RPMI8226 (cell line): ENCODE measurements at places on chromosomes 1 and 21.
A peak's percentile ranks its signal among the peaks of the same experiment; 100 is the strongest.

- peak; percentile 49 for DNase-seq
These were observed 207.1 kb downstream of the NUF2 start for GRCh38 chr1:163528710-163529348.

- DNase-seq = no peak
These were observed 33.5 kb upstream of the TARBP1 start for GRCh38 chr1:234512451-234512861.

GRCh38 chr1:220149742-220150141, 55.8 kb downstream of the IARS2 start:
- DNase-seq = no peak

GRCh38 chr1:192926736-192927135, 117.9 kb downstream of the RGS2 start:
- DNase-seq = no peak

GRCh38 chr1:220283625-220284024, 11.4 kb upstream of the RAB3GAP2 start:
- no peak for DNase-seq

DNA sequence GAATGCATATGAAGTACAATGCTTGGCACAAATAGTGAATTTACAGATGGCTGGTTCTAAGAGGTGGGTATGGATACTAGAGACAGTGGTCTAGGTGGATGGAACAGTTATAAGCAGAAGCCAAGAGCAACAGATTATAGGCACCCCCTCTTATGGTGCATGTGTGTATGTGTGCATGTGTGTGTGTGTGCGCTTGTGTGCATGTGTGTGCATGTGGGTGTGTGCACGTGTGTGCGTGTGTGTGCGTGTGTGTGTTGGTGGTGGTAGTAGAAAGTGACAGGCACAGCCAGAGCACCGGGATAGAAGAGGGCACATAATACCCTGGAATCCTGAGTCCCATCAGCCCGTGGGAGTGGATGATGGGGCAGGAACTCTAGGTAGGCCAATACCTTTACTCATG, 1.3 kb downstream of the NCMAP start:
- DNase-seq = no peak

GRCh38 chr1:206713070-206713469, 28.4 kb downstream of the MAPKAPK2 start:
- no peak for DNase-seq

DNA sequence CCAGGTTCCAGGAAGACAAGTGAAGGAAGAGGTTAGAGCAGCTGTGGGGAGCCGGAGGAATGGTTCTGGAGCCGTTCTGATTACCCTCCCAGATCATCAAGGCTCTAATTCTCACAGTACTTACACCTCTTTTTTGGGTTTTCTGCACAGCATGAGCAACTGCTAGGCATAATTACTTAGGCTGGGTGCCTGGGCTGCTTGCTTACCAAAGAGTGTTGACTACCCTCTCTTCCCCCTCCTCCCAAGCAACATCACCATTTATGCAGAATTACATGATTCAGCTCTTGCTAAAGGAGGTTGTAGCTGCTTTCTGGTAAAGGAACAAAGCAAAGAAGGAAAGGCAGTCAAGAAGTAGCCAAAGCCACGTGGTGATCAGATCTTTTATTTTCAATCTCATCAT, 397.2 kb downstream of the KCNH1 start:
- DNase-seq = no peak

DNA sequence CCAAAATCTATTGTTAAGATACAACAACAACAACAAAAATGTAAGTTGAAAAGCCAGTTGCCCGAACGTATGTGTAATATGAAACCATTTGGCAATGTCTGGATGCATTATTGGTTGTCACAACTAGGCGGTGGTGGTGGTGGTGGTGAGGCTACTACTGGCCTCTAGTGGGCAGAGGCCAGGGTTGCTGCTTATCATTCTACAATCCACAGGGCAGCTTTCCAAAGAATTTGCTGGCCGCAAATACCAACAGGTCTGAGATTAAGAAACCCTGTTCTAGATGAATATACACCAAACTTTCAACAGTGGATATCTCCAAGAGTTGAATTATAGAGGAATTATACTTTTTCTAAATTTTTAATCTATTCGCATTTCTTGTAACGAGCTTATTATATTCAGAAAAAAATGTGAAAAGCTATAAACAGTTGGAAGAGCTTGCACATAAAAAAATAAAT, 26.8 kb upstream of the ZNF697 start:
- no peak for DNase-seq

DNA sequence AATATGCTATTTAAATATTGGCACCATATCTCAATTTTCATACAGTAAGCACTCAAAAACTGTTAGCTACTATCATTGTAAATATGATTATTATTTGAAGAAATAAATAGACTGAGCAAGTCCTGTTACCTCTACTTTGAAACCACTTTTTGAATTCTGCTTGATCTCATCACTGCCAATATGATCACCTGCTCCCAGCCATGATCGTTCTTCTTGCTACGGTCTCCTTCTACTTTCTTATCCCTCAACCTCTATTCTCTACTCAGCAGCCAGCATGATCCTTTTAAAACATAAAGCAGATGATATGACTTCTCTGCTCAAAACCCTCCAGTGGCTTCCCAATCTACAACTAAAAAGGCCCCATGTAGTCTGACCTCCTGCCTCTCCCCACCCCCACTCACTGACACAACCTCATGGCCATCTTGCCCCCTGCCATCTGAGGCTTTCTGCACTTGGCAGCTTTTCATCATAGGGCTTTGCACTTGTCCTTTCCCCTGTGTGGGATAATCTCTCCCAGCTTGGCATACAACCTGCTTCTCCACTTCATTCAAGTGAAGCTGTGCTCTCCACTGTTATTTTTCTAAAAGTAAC, 27.2 kb downstream of the CD34 start:
- DNase-seq = no peak

GRCh38 chr1:175597969-175598765, 145.2 kb downstream of the TNR start:
- no peak for DNase-seq

DNA sequence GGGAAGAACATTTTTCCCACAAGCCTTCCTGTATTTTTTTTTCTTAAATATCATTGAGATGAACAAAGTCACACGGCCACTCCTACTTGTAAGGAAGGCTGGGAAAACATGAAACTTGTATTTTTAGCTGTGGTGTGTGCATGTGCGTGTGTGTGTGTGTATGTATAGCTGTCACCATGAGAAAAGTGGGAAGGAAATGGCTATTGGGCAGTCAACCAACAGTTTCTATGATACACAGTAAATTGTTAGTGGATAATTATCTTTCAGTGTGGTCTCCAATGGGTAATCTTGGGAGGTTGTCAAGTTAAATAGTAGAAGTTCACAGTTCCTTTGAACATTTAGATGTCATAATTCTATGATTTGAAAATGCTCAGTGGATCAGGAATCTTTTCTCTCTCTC, 132.7 kb upstream of the USP24 start:
- no peak for DNase-seq

- DNase-seq = no peak
These were observed 628.6 kb downstream of the KCNT2 start for GRCh38 chr1:195979646-195980045.

GRCh38 chr1:227260433-227260832, 57.9 kb downstream of the CDC42BPA start:
- DNase-seq = no peak

DNA sequence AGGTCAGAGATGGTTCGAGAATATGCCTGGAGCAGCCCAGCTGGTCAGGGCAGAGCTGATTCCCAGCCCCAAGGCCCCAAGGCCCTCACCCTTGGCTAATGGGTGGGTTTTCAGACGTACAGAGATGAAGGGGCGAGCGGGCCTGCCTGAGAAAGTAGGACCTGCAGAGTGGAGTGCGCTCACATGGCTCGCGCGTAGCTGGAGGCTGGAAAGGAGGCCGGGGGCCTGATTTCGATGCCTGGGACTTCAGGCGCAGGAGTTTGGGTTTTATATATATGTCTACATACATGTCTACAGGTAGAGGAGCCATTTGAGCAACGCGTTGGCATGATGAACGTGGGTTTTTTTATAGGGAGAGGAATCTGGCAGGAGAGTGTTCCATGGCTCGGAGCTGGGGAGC, 8.9 kb downstream of the COQ8A start:
- no peak for DNase-seq

DNA sequence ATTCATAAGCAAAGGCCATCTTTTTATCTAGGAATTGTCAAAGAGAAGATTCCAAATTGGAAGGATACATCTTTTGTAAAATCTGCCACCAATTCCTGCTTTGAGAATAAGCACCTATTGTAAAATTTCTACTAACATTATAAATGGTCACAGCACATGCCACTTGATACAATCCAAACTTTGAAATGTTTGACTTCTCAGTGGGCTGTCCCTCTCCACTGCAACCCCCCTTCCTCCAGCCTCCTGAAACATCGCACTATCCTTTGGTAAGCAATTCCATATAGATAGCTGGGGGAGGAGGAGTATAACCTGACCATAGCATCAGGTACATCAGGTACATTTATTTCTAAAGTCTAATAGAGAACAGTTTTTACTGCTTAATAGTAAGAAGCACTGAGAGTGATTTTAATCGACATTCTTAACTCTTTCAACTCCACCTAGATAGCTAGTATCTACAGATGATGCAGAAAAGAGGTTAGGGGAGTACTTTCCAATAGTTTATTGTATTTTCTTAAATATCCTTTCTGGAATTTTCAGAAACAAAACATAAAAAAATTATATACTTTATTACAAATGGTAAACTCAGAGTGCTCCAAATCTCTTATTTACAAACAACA, 2.9 kb downstream of the JUN start:
- DNase-seq = no peak

- no peak for DNase-seq
These were observed 48.7 kb upstream of the COL6A2 start for GRCh38 chr21:46048926-46049889.

- DNase-seq = peak; percentile 84
These were observed 13.7 kb upstream of the E2F2 start for GRCh38 chr1:23544444-23545389.

DNA sequence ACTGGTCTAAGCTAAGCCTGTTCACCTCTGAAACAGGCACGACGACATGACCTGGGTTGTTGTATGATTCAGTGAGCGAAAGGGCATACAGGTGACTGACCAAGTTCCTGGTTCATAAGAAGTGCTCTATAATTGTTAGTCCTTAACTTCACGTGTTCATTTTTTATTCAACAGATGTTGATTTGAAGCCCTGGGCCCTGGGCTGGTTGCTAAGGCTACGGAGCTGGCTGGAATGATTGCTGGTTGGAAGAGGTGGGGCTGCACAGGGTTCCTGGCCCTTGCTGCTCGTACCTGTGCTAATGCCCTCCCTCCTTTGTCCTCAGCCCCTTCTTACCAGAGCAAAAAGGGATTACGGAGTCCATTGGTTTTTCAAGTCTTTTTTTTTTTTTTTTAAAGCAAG, 111.3 kb upstream of the CSF3R start:
- DNase-seq = no peak

- DNase-seq = no peak
These were observed 656.3 kb downstream of the PTPRC start for GRCh38 chr1:199295107-199295506.

- DNase-seq = no peak
These were observed 10.6 kb downstream of the HCRTR1 start for GRCh38 chr1:31627930-31628559.

DNA sequence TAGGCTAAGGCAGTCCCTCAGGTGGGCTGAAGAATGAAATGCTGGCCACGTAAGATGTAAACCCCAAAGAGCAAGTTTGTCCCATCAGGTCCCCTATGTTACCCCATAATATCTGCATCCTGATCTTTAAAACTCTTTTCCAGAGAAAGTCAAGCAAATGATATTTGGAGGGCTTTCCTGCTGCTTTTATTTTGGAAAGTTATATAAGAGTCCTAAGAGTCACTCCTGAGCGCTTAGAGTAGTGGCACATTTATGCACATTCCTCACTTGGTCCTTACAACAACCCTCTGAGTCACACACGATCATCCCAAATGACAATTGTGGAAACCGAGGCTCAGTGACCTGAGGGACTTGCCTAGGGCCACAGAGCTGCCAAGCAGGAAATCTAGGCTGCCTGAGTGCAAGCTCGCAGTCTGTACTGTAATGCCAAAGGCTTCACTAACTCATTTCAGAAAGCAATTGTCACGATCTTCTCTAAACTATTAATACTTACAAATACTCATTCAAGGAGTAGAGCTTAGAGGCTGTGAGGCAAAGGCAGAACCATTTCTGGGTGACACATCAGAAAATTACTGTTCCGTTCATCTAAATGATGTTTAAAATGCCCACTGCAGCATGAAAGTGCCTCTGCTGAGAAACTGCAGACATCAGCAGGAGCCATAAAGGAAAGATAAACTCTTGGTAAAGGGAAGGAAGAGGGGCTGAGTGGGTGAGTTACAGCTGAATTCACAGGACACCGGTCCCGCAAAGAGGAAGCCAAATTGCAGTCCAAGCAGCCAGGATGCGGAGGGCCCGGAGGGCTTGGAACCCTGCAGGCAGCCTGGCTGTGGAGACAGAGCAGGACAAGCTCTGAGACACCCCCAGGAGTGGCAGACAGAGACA, 30.8 kb downstream of the CAPZB start:
- DNase-seq = no peak

DNA sequence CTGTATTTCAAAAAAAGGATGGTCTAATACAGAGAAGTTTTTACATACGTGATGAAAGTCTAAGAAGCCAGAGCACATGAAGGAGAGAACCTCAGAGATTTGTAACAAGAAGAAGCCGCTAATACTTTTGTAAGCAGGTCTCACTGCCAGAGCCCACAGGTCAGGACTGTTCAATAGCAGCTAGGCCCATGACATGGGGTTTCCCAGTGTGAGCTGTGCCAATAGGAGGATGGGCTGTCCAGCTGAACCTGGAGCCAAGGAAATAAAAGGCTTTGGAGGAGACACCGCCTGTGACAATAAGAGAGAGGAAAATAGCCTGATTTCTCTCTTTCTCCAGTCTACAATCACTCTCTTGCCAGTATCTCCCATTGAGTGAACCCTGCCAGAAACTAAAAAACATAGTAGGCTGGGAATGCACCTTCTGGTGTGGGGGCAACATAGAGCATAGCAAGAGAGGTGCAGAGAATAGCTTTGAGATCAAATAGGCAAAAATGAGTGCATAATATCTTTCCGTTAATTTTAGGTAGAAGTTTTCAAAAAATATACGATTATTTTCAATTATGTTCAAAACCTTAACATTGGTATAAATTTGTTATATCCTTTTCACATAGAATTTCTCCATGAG, 360.3 kb downstream of the NEGR1 start:
- DNase-seq = no peak

GRCh38 chr1:201090541-201090940, 21.7 kb downstream of the CACNA1S start:
- no peak for DNase-seq

GRCh38 chr1:60283690-60284089, 210.1 kb upstream of the C1orf87 start:
- DNase-seq = no peak

GRCh38 chr1:193574913-193575312, 388.5 kb upstream of the B3GALT2 start:
- no peak for DNase-seq
